ENCODE measurements at places on chromosomes 11 and 22.

- H3K4me1 ChIP-seq: no peaks in the 10 kb centered on the region
- H3K27ac ChIP-seq: no peak overlapping the region
- no peaks in the 10 kb centered on the region for H3K27me3 ChIP-seq
- H3K36me3 ChIP-seq: no peaks in the 10 kb centered on the region
- no peak for DNase-seq
These were observed 76.3 kb upstream of the TP53AIP1 start for GRCh38 chr11:129018991-129019390.

DNA sequence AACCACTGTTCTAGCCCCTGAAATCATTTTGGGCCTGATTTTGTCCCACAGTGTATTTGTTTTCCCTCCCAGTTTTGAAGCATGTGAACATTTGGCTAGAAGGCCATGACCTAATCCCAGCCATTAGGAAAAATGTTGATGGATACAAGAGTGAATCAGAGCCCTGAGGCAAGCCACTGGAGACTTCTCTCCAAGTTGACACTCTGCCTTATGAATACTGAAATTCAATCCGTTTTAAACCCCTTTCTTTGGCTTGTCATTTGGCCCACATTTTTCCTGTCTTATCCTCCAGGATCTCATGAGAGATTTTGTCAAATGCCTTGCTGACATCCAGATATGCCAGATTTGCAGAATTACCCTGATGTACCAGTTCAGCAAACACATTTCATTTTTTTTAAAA lies 158.8 kb downstream of the FAT3 start:
- DNase-seq: no peak
- H3K36me3 ChIP-seq: no peaks in the 10 kb centered on the region
- no peak overlapping the region for H3K4me3 ChIP-seq
- H3K27ac ChIP-seq: no peak overlapping the region

GRCh38 chr11:42170601-42171000 lies 711.1 kb upstream of the LRRC4C start:
- no peaks in the 10 kb centered on the region for H3K27me3 ChIP-seq
- no peak overlapping the region for H3K4me3 ChIP-seq
- DNase-seq: peak; percentile 3
- H3K4me1 ChIP-seq: peaks cover 5% of the 10 kb centered on the region

GRCh38 chr11:19802773-19803293 lies 90.2 kb downstream of the NAV2 start:
- no peaks in the 10 kb centered on the region for H3K36me3 ChIP-seq
- H3K27me3 ChIP-seq: no peaks in the 10 kb centered on the region
- H3K27ac ChIP-seq: no peak overlapping the region
- no peaks in the 10 kb centered on the region for H3K4me1 ChIP-seq
- no peak overlapping the region for H3K4me3 ChIP-seq
